GM04503 (cell line): ENCODE measurements at places on chromosomes 2 and 18.

- DNase-seq = no peak
Measured at GRCh38 chr2:107384422-107384821, 442.3 kb upstream of the RGPD4 start.

- DNase-seq = no peak
Measured at GRCh38 chr2:144668493-144669110, 148.7 kb upstream of the ZEB2 start.

DNA sequence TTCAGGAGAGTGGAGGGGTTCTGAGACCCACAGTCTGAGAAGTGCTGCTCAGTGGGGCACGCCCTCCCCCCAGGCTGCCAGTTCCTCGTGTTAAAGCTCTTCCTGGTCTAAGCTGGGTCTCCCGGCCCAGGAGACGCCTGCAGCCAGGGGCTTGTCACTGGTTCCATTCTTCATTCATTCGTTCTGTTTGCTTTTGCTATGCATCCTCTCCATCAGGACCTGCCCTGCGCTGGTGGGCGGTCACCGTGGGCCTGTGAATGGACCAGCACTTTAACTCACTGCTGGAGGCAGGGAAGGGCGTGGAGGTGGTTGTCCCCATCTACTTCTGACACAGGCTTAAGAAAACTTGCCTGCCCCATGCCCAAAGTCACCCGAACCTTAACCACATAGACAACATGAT is 272.8 kb upstream of the HDAC4 start:
- DNase-seq = no peak

- no peak for DNase-seq
Measured at GRCh38 chr2:168566974-168567665, 111.0 kb downstream of the CERS6 start.

DNA sequence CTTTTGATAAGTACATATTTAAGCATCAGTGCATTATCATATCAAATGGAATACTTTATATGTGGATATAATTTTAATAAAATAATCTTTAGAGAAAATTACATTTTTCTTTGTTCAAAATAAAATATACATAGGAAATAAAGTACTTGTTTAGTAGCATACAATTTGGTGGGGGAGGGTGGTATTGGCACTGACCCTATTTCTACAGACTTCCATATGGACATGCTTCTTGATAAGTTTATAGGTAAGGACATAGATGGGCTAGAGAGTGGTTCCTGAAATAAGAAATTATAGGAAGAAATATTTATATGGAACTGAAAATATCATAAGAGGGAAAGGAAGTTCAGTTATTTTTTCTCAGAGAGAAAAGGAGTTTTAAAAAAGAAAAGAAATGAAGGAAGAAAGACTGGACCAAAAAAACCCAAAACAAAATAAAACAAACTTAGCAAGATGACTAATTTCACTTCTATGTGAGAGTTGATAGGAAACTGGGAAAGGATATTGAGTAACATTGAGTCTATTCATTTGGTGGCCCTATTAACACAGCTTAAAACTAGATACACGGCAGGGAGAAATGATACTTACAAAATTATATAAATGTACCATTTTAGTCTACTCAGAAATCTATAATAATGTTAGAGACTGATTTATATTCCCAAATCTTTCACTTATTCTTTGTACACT is 505.9 kb downstream of the ERBB4 start:
- DNase-seq = no peak

DNA sequence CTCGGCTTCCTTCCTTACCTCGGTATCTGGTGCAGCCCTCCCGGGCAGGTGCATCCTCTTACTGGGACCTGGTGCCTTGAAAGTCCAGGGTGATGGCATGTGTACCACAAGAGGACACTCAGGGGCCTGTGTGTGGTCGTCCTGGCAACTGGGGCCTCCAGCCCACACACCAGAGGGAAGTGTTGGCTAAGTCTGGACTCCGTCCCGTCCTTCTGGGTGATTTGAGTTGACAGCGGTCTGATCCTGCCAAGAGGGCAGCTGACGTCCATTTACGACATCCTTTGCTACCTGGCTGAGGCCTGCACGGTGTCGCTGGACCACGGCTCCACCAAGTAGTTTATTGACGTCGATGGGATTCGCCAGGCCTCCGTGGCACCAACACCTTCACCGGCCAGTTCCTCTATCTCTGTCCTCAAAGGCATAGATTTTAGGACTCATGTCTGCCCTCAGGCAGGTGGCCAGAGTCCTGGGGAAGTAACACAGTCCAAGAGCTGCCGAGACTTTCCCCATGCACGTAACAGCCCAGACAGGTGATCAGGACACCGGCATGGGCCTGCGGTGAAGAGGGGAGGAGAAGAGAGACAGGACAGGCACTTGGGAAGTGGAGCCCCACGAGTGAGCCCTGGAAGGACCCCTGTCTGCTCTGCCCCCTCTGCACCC is 186.0 kb upstream of the HDAC4 start:
- DNase-seq = no peak
